ENCODE measurements at places on chromosomes 7 and 10.
A peak's percentile ranks its signal among the peaks of the same experiment; 100 is the strongest.

GRCh38 chr7:155808549-155809331 is 3.5 kb downstream of the SHH start:
- no peak for DNase-seq

GRCh38 chr10:24174014-24174413 is 34.9 kb upstream of the KIAA1217 start:
- no peak for DNase-seq

DNA sequence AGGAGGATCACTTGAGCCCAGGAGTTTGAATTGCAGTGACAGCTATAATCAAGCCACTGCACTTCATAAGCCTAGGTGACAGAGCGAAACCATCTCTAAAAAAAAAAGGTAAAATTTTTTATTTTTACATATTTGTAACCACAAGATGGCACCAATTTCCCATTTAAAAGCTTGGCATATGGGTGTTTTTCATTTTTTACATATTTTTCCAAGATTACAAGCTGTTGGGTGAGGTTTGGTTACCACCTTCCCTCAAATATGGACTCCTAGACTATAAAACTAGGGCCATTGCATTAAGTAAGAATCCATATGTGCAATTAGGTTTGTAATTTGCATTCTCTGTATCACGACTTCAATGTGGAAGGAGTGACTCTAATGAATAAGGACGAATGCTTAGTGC is 129.3 kb upstream of the ACBD5 start:
- DNase-seq = no peak

GRCh38 chr10:71086439-71087080 is 125.8 kb upstream of the UNC5B start:
- DNase-seq = no peak

DNA sequence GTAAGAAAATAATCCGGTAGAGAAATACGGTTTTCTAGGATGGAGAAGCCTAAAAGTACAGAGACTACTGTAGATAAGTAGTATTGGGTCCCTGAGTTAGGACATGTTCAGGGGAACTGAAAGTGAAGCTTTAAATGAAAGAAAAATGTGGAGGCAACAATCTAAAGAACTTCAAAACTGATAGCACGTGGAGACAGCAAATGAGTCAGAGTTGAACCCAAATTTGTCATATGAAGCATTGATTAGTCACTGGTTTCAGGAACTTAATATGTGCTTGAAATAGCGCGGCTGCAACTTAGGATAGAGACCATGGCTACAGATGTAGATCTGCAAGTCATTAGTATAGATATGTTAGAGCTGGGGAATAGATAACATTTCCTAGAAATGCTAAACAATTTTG is 1138.6 kb upstream of the SORCS1 start:
- DNase-seq = no peak

DNA sequence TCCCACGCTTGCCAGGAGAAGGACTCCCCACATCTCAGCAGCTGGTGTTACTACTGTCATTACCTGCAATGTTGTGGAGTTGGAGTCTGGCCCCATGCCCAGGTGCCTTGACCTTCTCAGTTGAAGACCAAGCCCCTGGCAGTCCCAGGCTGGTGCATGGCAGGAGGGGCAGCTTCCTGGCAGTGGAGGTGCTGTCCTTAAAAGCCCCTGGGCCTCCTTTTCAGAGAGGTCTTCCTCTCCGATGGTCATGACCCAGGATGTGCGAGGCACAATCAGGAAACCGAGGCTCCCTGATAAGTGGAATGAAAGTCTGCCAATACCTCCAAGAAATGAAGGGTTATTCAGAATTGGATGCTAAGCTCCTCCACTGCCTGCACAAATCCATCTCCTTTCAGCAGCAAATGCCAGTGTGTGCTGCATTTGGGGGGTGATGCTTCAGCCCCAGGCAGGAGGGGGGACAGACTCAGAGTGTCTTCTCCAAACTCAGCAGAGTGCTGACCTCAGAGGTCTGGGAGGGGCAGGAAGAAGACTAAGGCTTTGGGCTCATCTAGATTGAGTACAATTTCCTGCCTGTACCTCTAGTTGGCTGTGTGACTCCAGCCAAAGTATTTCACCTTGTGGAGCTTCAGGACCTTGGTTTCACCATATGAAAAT is 97.0 kb upstream of the DDC start:
- DNase-seq = no peak

GRCh38 chr10:104308439-104308903 is 29.8 kb downstream of the ITPRIP start:
- DNase-seq = no peak

GRCh38 chr10:1217237-1217587 is 161.0 kb downstream of the WDR37 start:
- no peak for DNase-seq

DNA sequence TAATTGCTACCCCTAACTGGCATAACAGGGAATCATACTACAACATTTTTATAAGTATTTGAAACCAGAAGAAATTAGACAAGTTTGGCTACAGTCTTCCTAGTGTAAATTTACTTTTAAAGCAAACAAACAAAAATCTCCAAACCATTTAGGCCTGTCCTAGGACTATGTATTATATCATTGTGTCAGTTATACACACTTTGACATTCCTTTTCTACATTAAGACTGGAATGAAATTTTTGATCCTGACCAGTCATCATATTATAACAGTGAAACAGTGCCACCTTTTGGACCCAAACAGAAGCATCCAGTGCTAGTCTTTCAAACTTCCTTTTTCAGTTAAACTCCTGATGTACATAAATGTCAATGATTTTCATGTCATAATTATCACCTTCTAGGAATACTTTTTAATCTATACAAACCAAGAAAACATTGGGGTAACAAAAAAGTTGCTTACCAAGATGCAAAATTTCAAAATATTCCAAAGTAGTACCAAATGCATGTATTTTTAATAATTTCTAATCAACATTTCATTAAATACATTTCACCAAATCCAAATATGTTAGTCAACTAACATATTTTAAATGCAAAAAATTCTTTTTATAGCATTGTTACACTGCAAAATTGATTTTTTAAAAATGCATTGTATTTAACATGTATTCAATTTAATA is 75.7 kb downstream of the IMMP2L start:
- DNase-seq = peak; percentile 65

- DNase-seq = no peak
Measured at GRCh38 chr7:14606101-14606500, 296.4 kb downstream of the DGKB start.

- no peak for DNase-seq
Measured at GRCh38 chr7:157622000-157622399, 285.2 kb downstream of the DNAJB6 start.

DNA sequence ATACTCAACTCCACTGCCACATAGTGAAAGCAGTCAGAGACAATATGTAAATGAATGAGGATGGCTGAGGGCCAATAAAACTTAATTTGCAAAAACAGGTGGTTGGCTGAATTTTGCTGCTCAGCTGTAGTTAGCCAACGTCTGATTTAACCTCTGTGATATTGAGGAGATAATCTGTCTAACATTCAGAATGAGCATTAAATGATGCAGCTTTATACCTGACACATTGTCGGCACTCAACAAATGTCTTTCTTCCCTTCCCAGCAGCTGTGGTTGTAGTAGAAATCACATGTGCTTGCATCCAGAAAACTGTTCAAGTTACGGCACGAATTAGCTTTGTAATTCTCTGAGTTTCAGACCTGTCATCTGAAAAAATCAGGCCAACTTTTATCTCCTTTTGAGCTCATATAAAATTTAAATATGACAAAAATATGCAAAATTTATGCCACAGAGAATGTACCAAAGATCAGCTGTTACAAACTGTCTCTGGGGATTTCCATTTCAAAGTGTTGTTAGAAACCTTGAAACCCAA is 1239.7 kb downstream of the GATA3 start:
- no peak for DNase-seq

GRCh38 chr10:1524540-1524939 is 212.8 kb downstream of the ADARB2 start:
- no peak for DNase-seq

GRCh38 chr10:13213163-13213562 is 21.0 kb downstream of the UCMA start:
- DNase-seq = no peak

DNA sequence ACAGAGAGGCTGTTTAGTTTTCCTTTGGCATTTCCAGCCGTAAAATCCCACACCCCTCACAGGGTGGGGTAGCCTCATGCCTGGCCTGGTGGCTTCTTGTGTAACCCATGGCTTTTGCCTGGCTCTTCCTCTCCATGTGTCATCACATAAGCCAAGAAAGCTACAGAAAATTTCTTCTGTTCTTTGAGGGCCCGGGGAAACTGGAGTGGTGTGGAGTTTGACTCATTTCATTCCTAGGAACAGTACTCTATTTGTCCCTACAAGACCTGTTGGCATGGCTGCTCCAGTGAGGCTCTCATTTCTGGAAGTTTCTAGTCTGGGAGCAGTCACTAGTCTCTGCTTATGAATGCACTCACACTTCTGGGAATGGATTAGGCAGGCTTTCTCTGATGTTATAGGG is 523.9 kb downstream of the SUGCT start:
- no peak for DNase-seq

DNA sequence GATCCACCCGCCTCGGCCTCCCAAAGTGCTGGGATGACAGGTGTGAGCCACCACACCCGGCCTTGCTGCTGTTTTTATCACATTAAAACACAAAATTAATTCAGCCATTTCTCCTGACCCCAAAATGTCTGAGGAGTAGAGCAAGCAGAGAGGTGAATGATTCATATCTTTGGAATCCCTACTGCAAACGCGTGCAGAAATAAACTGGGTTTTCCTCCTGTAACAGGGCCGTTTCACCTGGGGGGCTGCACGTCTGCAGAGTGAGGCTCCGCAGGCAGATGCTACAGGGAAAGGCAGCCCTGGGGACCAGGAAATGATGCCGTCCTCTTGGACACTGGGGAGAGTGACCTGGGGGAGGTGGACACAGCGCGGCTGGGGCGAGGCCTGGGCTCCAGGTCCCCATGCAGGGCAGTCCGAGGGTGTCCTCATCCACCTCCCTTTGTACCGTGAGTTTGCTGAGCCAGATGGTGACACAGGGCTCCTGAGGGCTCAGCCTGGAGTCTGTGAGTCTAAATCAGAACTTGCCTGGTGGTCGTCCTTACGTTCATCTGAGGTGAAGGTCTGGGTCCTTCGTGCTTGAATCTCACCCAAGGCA is 41.9 kb downstream of the PDGFA start:
- DNase-seq = no peak

GRCh38 chr7:157018328-157018996 is 8.0 kb upstream of the MNX1 start:
- peak; percentile 17 for DNase-seq

DNA sequence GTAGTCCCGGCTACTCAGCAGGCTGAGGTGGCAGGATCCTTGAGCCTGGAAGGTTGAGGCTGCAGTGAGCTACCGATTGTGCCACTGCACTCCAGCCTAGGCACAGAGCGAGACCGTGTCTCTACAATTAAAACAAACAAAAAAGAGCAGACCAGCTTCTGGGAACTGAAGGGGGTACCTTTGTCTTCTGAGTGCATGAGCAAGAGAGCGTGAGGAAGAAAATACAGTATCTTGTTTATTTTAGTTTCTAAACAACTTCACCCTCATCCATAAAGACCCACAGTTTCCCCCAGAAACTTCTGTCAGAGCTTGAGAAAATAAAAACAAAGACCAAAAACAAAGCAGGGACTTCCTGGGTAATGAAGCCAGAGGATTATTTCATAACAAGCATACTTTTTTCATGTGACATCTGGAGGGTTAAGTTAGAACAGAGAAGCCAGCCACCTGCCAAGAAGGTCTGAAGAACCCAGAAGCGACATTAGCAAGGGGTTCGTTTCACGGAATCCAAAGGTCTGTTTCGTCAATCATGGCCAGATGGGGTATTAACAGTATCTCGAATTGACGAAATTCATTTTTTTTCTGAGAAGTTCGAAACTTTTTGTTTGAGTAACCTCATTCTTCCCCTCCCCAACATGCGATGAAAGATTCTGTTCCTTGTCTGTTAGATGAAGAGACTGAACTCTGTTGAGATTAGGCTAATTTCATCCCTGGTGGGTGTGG is 10.2 kb upstream of the IL2RA start:
- DNase-seq = no peak

- DNase-seq = no peak
Measured at GRCh38 chr10:11245510-11245909, 227.8 kb downstream of the CELF2 start.

- DNase-seq = peak; percentile 29
Measured at GRCh38 chr10:21534604-21535493, 817 bp downstream of the MLLT10 start.

DNA sequence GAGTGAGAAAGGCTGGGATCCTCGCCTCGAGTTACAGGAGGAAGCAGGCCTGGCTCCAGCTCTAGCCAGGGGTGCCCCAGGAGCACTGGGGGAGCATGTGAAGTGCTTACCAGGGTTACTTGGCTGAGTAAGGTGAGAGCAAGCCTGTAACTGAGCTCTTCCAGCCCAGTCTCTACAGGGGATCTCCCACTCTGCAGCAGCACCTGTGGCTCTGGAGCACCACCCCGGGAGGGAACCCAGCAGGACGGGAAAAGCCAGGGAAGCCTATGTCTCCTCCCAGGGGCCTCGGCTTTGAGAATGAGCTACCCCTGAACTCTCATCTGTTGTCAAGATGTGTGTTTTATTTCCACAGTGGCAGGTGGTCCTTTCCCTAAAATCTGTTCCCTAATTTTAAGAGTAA is 10.6 kb downstream of the LRRC20 start:
- no peak for DNase-seq

DNA sequence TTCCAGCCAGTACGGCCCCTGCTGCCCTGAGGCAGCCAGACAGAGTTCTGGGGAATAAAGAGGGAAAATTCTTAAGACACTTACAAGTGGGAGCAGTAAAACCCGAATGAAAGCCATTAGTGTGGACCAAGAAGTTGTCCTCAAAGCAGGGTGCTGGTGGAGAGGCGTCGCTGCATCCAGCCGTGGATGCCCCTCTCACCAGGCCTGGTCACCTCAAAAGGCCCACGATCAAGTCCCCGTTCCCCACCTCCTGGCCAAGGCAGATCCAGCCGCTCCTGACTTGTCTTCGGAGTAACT is 656 bp downstream of the VSTM4 start:
- DNase-seq = peak; percentile 42

DNA sequence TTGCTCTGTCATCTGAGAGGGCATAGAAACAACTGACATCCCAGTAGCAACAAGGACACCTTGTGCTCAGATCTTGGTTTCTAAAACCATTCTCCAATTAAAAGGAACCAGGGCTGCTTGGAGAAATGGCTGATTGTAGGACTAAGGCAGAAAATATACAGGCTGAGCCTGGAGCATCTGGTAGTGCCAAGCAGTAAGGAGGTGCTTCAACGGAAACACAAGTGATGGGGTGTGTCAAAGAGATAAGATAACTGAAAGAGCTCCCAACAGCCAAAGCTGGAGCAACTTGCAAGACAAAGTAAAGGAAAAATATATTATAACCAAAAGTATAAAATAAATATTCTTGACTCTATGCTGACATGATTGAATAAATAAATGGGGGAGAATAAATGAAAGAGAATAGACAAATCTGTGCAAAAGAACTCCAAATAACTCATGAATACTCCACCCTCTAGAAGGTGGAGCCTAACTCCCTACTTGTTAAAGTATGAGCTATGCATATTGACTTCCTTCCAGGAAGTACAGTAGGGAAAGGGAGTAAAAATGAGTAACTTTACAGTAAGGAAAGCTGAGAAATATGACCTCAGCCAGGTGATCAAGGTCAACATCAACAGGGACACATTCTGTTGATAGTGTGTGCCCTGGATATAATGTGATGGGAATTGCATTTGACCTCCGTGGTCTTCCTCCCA is 162.4 kb downstream of the NOC3L start:
- DNase-seq = no peak

- no peak for DNase-seq
Measured at GRCh38 chr7:98321301-98321700, 39.8 kb downstream of the BRI3 start.

GRCh38 chr10:50874723-50875122 is 10.7 kb downstream of the A1CF start:
- DNase-seq = no peak

Data from spinal cord (tissue), 10 donors.